ENCODE measurements at places on chromosomes 4 and X.

DNA sequence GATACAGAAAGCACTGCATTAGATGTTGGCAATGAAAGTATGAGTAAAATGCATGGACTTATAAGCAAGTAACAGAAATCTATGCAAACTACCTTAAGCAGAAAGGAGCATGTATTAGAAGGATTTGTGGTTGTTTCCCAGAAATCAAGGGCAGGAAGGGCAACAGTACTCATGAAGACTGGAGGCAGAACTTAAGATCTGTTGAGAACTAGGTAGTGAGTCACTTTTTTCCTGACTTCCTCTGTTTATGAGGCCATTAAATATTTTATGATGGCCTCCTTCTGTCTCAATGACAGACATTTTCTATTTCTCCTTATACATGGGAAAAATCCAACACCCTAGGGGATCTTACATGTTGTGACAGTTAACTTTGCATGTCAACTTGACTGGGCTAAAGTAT lies 398.2 kb downstream of the MID1IP1 start:
- no peak for DNase-seq

- no peak for DNase-seq
These were observed 32.2 kb downstream of the TFDP3 start for GRCh38 chrX:133185938-133186337.

- no peak for DNase-seq
These were observed 83.6 kb downstream of the PARM1 start for GRCh38 chr4:75016472-75016871.

GRCh38 chr4:80074651-80075050 lies 1.6 kb upstream of the ANTXR2 start:
- DNase-seq: no peak

GRCh38 chrX:116379854-116380253 lies 56.6 kb upstream of the SLC6A14 start:
- DNase-seq: no peak

- no peak for DNase-seq
These were observed 291.0 kb downstream of the LDB2 start for GRCh38 chr4:16607241-16608066.

DNA sequence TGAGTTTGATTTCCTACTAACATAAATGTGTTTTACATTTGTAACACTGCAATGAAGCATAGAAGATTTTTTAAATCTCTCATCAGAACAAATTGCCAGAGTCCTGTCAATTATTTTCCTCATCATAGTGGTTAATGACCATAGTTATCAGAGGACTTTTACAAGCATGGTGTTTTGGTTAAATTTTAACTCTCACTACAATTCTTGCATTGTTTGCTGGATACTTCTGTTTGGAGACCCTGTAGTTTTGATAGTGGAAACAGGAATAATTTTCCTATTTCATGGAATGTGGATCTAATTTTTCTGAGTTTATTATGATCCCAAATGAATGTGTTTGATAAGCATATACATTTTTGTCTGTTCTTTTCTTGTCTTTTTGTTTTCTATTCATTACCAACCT lies 16.8 kb downstream of the NIPAL1 start:
- DNase-seq: no peak

DNA sequence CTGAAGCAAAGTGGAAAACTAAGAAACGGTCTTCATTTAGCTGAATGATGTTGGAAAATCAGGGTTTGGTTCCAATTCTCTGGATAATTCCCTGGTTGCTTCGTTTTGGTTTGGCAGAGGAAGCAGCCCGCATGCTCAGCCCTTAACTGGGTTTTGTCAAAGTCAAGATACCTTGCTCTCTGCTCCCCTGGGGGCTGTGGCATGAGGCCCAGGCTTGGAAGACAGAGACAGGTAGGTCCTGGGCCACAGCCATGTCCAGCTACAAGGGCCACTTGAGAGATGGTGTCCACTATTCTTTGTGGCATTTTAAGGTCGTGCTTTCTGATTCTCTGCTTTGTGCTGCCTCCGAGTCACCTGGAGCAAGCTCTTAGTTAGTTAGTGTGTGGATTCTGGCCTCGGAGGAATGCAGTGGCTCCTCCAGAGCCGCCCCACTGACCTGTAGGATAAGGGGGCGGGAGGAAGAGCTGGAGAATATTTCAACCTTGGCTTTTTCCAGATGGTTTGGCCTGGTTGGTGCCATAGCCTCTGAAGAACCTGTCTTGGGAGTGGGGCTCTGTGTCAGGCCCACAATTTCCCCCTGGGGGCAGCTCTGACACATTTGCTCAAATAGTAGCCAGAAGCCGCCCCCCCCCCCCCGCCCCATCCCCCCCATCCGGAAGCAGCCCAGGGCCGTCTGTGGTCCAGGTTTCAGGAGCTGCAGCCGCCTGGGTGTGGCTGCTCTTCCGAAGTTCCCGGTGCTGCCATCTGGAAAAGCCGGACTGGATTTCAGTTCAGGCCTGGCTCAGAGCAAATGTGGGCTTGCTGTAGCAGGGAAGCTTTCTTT lies 147.1 kb downstream of the NHS start:
- DNase-seq: no peak

- DNase-seq: no peak
These were observed 119.1 kb downstream of the PCDH10 start for GRCh38 chr4:133268205-133268604.

GRCh38 chr4:25290490-25291067 lies 22.0 kb upstream of the ZCCHC4 start:
- no peak for DNase-seq

- no peak for DNase-seq
These were observed 13.1 kb upstream of the SLC9B1 start for GRCh38 chr4:103032574-103032973.

DNA sequence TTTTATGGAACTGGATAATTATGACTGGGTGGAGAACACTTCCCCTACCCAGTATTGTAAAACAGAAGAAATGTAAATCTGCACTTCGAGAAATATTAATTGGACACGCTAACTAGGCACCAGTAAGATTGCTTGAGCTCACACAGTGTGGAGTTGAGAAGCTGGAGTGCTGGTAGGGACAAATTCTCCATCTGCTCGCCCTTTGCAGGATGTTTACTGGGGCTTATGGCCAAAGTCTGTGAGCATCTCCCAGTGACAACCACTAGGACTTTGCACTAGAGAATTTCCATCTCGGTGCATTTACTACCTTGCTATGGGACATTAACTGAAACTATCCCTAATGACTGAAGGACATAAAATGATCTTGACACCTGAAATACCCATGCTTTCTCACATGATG lies 33.7 kb upstream of the GPR34 start:
- DNase-seq: no peak

DNA sequence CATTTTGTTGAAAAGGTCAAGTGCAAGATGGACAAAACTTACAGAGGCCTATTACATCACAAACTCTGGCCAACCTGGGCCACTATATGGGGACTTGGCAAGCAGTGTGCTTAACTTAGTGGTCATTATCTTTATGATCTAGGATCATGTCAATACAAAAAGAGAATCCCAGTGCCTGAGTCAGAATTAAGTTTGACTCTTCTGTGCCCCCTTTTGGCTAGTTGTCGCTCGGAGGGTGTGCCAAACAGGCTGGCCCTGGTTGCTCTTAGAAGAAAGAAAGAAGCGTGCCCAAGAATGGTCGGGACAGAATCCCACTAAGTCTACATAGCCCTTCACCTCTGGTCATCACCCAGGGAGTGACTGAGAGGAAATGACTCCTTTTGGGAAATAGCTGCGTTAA lies 100.1 kb downstream of the EIF4E start:
- peak; percentile 42 for DNase-seq
